Activated CD4-positive, alpha-beta T cell treated with anti-CD3 and anti-CD28 coated beads, Interleukin-2, amount 10 ng/mL, durations not matched to agents 7 days and 5 days (primary cell): ENCODE measurements at places on chromosomes 11 and 22. TPM values are rescaled to one million over a fixed set of nuclear protein-coding genes. Genes with fewer than 3 reads are reported as not detected.

DNA sequence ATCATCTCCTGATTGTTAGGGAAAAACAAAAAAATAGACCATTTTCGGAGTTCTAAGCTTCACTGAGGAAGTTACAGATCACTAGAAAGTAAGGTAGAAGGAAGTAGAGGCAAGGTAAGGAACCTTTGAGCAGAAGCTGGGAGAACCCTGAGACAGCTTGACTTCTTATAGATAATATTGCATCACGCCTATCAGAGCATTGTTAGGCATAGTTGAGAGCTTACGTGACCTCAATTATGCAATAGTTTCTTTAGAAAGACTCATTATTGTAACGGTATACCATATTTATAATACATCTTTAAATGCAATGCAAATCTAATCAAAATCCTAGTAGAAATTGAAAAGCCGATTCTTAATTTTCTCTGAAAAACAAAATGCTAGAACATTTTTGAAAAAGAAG is 4.9 kb downstream of the TBRG1 start:
- no peak overlapping the region for H3K27ac ChIP-seq
- H3K36me3 ChIP-seq: peaks cover 59% of the 10 kb centered on the region
- no peak for DNase-seq
- H3K27me3 ChIP-seq: no peaks in the 10 kb centered on the region

DNA sequence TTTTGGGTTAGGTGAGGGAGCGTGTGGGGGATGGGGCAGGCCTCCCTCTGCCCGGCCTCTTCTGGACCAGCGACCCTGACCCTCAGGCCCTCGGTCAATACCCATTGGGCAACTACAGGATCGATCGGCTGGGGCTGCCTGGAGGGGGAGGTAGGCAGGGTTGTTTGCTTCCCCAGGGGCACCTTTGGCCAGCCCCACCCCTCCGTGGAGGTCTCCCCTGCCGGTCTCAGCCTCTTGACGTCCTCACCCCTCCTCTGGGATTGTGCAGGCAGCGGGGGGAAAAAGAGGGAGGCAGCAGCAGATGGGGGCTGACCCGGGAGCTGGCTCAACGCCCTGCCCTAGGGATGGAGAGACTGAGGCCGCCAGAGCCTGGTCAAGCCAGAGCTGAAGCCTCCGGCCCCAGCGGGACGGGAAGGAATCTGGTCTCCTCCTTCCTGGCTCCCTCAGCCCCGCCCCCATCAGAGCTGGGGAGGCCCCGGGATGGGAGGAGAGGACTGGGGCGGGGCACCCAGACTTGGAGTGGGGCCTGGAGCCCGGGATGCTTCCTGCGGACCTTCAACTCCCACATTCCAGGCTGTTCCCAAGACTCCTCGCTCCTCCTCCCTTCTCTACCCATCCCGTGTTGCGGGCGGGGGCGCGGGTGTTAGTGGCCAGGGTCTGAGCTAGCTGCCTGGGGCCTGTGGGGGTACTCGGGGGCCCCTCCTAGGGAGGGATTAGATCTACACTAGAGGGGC is 14.4 kb upstream of the CDC42EP1 start:
- peaks cover 21% of the 10 kb centered on the region for H3K4me1 ChIP-seq
- H3K27ac ChIP-seq: no peak overlapping the region
- no peak overlapping the region for H3K4me3 ChIP-seq

DNA sequence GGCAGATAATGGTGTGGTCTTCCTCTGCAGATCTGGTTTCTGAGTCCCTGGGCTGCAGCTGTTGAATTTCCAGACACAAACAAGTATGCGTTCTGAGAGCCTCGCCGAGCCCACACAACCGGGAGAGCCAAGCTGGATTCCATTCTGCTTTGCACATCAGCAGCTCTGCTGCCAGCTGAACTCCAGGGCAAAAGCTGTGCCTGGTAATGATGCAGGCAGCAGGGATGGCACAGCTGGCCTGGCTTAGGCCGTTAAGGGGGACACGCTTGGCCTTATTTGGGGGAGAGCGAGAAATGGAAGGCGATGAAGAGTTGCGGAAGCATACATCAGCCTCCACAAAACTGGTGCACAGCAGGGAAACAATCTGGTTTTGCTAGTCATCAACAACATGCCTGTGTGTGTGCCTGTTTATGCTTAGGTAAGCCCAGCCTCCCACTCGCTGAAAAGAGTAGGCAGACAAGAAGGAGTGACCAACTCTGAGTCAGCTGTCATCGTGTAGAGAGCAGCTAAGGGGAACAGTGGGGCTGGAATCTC is 25.1 kb downstream of the ADAMTS8 start:
- H3K27me3 ChIP-seq: peaks cover 10% of the 10 kb centered on the region
- no peak for DNase-seq
- H3K27ac ChIP-seq: no peak overlapping the region
- peaks cover 10% of the 10 kb centered on the region for H3K4me1 ChIP-seq
- no peak overlapping the region for H3K4me3 ChIP-seq

GRCh38 chr22:45680932-45681700 is 9.5 kb downstream of the ATXN10 start:
- H3K27me3 ChIP-seq: no peaks in the 10 kb centered on the region
- H3K4me1 ChIP-seq: peaks cover 10% of the 10 kb centered on the region
- no peak overlapping the region for H3K27ac ChIP-seq
- H3K4me3 ChIP-seq: no peak overlapping the region
- no peak for DNase-seq
- peaks cover 4% of the 10 kb centered on the region for H3K36me3 ChIP-seq

- H3K36me3 ChIP-seq: peaks cover 62% of the 10 kb centered on the region
- peaks cover 25% of the 10 kb centered on the region for H3K4me1 ChIP-seq
- no peak overlapping the region for H3K27ac ChIP-seq
- no peak for DNase-seq
Observed at GRCh38 chr11:14619603-14620531, 23.7 kb upstream of the PDE3B start.

- H3K27ac ChIP-seq: peak overlapping the region; percentile 76
- H3K27me3 ChIP-seq: no peaks in the 10 kb centered on the region
- peak; percentile 23 for DNase-seq
- no peak overlapping the region for H3K4me3 ChIP-seq
- H3K4me1 ChIP-seq: peaks cover 73% of the 10 kb centered on the region
Observed at GRCh38 chr11:12141283-12141682, 30.9 kb downstream of the MICAL2 start.

DNA sequence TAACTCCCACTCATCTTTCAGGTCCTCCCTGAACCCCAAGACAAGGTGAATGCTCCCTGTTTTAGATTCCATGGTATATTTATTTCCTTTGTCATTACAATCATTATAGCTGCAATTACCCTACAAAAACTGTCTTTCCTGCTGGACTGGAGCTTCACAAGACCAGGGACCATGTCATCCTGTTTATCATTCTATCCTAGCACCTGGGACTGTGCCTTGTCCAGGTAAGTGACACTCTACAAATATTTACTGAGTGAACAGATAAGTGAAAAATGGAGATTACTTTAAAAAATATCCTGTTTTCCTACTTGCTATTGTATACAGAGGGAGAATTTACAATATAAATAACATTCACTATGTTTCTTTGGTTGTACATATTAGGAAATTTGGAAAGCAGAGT is 22.5 kb upstream of the ELF5 start:
- no peak overlapping the region for H3K4me3 ChIP-seq
- no peaks in the 10 kb centered on the region for H3K4me1 ChIP-seq
- no peaks in the 10 kb centered on the region for H3K36me3 ChIP-seq
- DNase-seq: no peak
- peaks cover 20% of the 10 kb centered on the region for H3K27me3 ChIP-seq

DNA sequence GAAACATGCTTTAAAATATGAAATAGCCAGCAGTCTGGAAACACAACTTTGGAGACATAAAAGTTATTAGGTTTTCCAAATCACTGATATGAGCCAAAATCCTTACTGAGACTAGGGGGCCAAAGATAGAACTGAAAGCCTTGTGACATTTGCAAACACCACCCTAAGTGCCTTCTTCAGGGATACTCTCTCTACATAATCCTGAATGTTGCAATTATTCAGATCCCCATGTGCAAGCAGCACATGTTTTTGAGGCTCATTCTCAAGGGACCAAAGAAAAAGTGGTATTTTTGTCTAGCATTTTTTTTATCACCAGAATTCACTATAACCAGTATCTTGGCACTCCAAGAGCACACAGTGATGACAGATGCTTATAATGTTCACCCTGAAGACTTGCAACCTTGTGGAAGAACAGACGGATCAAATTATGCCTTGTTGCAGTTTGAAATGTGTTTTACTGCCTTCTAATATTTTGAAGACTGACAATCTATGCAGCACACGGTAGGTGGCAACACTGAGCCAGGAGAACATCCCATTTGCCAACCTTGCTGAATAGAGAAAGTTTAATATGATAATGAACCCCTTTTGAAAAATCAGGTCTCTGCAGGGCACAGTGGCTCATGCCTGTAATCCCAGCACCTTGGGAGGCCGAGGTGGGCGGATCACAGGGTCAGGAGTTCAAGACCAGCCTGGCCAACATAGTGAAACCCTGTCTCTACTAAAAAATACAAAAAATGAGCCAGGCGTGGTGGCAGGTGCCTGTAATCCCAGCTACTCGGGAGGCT is 78.5 kb downstream of the PLEKHA7 start:
- no peak overlapping the region for H3K4me3 ChIP-seq
- no peaks in the 10 kb centered on the region for H3K4me1 ChIP-seq
- peaks cover 9% of the 10 kb centered on the region for H3K27me3 ChIP-seq
- H3K27ac ChIP-seq: no peak overlapping the region
- peak; percentile 41 for DNase-seq
- no peaks in the 10 kb centered on the region for H3K36me3 ChIP-seq

DNA sequence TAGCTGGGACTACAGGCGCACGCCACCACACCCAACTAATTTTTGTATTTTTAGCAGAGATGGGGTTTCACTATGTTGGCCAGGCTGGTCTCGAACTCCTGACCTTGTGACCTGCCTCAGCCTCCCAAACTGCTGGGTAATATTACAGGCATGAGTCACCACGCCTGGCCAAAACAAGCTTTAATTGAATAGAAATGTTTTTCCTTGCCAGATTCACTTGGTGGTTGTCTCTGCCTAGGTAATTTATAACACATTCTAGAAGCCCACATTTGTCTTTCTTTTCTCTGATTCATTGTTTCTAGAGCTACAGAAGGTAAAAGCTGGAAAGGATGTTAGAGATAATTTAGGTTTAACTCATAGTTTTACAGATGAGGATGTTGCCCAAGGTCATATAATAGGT is 41.3 kb downstream of the CECR2 start:
- no peak overlapping the region for H3K27ac ChIP-seq
- H3K4me1 ChIP-seq: no peaks in the 10 kb centered on the region
- H3K27me3 ChIP-seq: no peaks in the 10 kb centered on the region
- H3K4me3 ChIP-seq: no peak overlapping the region
- no peaks in the 10 kb centered on the region for H3K36me3 ChIP-seq

DNA sequence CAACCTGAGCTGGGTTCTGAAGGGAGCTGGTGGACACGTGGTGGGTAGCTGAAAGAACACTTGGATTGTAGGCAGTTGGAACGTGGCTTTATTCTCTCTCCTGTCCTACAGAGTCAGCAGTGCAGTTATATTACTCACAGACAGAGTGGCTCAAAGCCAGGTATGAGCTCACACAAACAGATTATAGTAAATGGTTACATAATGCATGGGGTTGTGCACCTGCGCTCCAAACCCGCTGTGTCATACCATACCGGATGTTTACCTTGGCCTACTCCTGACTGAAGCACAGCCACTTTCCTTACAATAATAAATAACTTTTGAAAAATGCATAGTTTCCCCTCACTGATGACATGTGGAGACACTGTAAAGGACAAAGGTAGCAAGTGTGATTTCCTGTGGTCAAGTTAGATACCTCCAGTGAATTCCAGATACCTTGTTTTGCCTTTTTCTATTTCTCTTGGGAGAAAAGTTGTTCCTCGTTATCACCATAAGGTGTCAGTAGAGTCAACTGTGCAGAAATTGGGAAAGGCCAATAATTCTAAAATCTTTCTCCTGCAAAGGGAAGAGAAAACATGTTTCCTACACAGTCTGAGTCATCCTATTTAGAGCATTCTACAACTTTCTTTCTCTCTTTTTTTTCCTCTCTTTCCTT is 13.5 kb downstream of the MS4A6A start:
- H3K4me1 ChIP-seq: peaks cover 9% of the 10 kb centered on the region
- H3K27ac ChIP-seq: no peak overlapping the region
- H3K27me3 ChIP-seq: peaks cover 6% of the 10 kb centered on the region
- no peak overlapping the region for H3K4me3 ChIP-seq
- DNase-seq: no peak
- H3K36me3 ChIP-seq: no peaks in the 10 kb centered on the region

DNA sequence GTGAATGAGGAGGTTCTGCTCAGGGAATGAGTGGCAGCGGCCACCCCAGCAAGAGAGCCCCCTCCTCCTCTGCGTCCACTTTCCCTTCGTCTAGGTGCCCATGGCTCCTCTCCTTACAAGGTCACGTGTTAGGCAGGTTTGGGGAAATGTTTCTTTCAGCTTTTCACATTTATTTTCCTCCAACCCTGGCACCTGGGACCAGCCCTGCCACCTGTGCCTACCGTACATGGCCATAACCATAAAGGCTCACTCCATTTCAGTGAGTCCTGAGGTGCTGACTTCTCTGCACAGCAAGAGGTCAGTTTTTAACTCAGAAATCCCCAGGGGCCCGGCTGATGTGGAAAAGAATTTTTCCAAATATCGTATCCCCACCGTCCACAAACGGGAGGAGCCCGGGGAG is 71.2 kb downstream of the FLI1 start:
- H3K4me3 ChIP-seq: no peak overlapping the region
- peaks cover 34% of the 10 kb centered on the region for H3K4me1 ChIP-seq
- no peak overlapping the region for H3K27ac ChIP-seq
- no peak for DNase-seq
- H3K36me3 ChIP-seq: peaks cover 63% of the 10 kb centered on the region

DNA sequence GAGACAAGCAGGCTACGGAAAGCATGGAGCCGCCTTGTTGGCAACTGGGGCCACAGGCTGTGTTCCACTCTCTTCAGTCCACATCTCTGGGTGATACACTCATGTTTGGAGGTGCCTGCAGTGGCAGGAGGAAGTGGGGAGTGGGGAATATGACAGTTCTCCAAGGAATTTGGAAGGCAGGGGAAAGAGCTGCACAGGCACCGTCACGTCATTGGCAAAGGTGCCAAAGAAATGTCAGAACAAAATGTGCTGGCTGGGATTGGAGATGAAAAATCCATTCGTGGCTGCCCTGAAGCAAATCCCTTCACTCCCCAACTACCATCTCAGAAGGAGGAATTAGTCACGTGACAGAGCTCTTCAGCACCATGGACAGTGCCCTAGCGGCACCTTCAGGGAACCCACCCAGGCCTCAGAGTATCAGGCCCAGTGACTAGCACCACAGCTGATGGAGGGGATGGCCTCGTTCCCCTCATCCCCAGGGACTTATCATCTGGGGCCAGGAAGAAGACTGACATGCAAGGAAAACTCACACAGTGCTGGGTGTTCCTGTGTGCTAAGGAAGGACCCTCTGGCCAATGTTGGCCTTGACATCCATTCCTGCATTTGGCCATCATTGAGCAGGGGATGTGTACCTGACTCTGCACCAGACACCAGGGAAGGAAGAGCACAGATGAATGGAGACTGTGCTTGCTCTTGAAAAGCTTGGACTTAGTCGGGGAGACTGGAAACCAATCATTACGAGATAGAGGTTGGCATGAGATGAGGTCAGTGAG is 48.5 kb upstream of the PRDM11 start:
- peak; percentile 65 for DNase-seq
- H3K36me3 ChIP-seq: no peaks in the 10 kb centered on the region
- H3K4me1 ChIP-seq: peaks cover 21% of the 10 kb centered on the region
- no peak overlapping the region for H3K4me3 ChIP-seq
- H3K27ac ChIP-seq: no peak overlapping the region

- no peaks in the 10 kb centered on the region for H3K4me1 ChIP-seq
- H3K27ac ChIP-seq: no peak overlapping the region
- no peaks in the 10 kb centered on the region for H3K27me3 ChIP-seq
- H3K4me3 ChIP-seq: no peak overlapping the region
- DNase-seq: no peak
Observed at GRCh38 chr11:98728421-98728820, 292.3 kb upstream of the CNTN5 start.

PGA5 gene
- not detected for total RNA-seq

H19 gene
- total RNA-seq: not detected

CPT1B gene
- total RNA-seq: 113 TPM

LRRC32 gene
- total RNA-seq: 0.82 TPM
